ENCODE measurements at places on chromosomes 4 and X.

- H3K4me1 ChIP-seq, result peaks cover 17% of the 10 kb centered on the region
- H3K27me3 ChIP-seq, result no peaks in the 10 kb centered on the region
- peak overlapping the region; percentile 94 for H3K27ac ChIP-seq
- DNase-seq, result no peak
Observed at GRCh38 chrX:13719192-13719856, 15.1 kb downstream of the TRAPPC2 start.

DNA sequence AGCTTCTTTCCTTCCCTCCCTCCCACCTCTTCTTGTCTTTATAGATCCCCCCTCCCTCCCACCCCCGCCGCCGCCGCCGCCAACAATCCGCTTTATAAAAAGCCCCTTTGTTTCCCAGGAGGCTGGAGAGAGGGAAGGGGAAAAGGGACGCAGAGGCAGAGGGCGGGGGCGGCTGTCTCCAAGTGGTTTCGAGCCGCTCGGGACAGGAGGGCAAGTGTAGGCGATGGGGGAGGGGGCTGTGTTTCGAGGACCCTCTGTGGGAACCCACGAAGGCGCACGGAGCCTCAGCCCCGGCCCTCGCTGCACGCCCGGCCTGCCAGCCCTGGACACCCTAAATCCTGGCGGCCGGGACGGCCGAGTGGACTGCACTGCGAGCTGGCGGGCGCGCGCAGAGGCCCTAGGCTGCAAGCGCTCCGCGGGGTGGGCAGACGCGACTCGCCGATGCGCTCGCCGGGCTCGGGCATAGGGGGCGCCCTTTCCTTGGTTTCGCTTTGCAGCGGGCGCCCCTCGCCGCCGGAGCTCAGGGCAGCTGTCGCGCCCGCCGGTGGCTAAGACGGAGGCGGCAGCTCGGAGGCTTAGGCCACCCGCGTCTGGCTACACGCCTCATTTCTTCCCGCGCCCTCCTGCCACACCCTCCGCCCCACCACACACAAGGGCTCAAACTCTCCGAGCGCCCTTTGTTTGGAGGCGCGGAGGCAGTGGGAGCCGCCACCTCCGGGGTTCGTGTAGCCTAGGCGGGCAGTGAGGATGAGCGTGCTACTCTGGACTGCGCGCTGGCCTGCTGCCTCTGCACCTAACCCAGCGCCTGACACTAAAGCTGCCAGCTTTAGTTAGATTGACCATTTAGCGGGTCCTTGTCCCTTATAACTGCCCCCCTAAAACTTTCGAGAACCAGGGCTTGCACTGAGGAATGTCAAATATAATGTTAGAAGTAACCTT lies 2.2 kb downstream of the MAMLD1 start:
- H3K27ac ChIP-seq, result peak overlapping the region; percentile 96
- peak; percentile 83 for DNase-seq
- H3K36me3 ChIP-seq, result no peaks in the 10 kb centered on the region
- H3K4me3 ChIP-seq, result peak overlapping the region; percentile 78

GRCh38 chrX:18935893-18936292 lies 48.0 kb downstream of the PHKA2 start:
- DNase-seq, result no peak
- no peaks in the 10 kb centered on the region for H3K27me3 ChIP-seq
- no peak overlapping the region for H3K4me3 ChIP-seq
- H3K27ac ChIP-seq, result no peak overlapping the region

DNA sequence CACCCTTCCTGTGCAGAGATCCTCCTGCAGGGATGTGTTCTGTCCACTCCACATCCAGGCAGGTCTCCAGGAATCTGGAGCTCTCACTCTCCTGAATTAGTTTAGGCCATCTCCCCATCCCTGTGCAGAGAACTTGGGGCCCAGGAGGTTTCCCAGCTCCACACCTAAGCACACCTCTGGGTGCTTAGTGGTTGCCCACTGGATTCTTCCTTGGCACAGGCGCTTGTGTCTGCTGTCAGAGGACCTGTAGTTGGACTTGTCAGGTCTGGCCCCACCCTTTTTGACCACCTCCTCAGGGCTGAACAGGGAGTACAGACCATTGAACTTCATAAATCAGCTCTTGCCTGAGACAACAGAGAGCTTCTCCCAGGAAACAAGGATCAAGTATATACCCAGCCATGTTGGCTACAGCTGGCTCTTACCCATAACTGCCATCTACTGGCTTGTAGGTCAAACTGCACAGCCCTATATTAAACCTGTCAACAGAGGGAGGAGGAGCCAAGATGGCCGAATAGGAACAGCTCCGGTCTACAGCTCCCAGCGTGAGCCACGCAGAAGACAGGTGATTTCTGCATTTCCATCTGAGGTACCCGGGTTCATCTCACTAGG lies 275.5 kb downstream of the PPARGC1A start:
- no peaks in the 10 kb centered on the region for H3K36me3 ChIP-seq
- no peaks in the 10 kb centered on the region for H3K27me3 ChIP-seq
- H3K27ac ChIP-seq, result no peak overlapping the region
- DNase-seq, result no peak
- H3K4me1 ChIP-seq, result no peaks in the 10 kb centered on the region

DNA sequence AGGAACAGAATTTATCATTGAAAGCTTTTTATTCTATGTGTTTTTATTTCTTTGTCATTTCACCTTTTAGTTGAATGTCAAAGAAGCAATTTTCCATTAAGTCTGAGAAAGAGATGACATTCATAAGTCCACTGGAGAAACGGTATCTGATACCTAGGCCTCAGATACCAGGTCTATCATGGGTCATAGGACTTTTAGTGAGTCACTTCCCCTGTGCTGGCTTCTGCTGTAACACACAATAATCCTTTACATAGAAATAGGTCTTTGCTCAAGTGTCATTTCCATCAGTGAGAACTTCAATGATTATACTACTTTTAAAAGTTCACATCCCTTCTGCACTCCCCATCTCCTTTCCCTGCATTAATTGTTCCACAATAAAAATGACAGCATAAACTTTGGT lies 125.5 kb upstream of the ARMCX2 start:
- no peak overlapping the region for H3K4me3 ChIP-seq
- H3K4me1 ChIP-seq, result no peaks in the 10 kb centered on the region
- no peaks in the 10 kb centered on the region for H3K36me3 ChIP-seq
- H3K27me3 ChIP-seq, result no peaks in the 10 kb centered on the region
- DNase-seq, result no peak

DNA sequence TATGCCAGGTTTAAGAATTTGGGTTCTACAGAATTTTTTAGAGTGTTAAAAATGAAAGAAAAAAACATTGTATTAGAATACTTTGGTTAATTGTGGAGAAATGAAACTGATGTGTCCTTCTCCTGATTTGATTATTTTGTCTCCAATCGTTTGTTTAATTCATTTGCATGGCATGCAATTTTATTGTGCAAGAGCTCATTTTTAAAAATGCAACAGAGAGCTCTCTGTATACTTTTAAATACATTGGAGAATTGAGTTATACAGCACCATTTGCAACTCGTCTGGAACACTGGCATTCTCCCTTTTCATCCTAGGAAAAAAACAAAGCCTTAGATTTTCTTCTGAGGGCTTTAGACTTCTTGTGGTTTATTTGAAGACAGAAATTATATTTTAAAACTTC lies 689 bp downstream of the EXOC1L start:
- no peak for DNase-seq
- H3K27ac ChIP-seq, result no peak overlapping the region
- no peaks in the 10 kb centered on the region for H3K4me1 ChIP-seq
- H3K27me3 ChIP-seq, result peaks cover 8% of the 10 kb centered on the region
- no peaks in the 10 kb centered on the region for H3K36me3 ChIP-seq

- no peak for DNase-seq
- H3K4me3 ChIP-seq, result peak overlapping the region; percentile 84
- peaks cover 9% of the 10 kb centered on the region for H3K27me3 ChIP-seq
- no peaks in the 10 kb centered on the region for H3K36me3 ChIP-seq
- H3K4me1 ChIP-seq, result peaks cover 27% of the 10 kb centered on the region
- H3K27ac ChIP-seq, result peak overlapping the region; percentile 82
Observed at GRCh38 chr4:1869530-1870327, 1.5 kb upstream of the NSD2 start.
